ENCODE measurements at places on chromosomes 6 and 20.

DNA sequence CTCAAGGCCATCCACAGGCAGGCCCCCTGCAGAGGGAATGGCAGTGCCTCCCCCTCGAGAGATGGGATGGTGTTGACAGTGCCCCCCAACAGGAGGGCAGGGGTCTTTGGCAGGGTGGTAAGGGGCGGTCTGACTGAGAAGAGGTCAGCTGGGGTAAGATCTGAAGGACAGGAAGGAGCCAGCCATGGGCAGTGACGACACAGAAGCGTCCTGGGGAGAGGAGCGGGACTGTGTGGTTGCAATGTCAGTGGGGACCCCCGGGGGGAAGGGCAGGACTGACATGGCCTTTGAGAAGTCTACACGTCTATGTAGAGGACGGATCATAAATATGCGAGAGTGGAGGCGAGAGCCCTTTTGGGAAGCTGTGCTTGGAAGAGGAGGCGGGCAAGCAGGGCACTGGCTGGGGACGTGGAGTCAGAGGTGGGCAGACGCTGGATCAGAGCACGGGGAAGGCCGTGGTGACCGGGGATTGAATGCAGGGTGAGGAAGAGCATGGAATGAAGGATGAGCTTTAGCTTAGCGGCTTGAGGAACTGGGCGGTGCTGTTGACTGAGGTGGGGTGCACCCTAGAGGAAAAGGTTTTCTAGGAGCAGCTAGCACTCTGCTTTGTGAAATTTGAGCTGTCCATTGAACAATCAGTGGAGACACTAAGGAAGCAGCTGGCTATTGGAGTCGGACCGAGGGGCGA is 82.5 kb upstream of the AGPAT4 start:
- no peak for DNase-seq

DNA sequence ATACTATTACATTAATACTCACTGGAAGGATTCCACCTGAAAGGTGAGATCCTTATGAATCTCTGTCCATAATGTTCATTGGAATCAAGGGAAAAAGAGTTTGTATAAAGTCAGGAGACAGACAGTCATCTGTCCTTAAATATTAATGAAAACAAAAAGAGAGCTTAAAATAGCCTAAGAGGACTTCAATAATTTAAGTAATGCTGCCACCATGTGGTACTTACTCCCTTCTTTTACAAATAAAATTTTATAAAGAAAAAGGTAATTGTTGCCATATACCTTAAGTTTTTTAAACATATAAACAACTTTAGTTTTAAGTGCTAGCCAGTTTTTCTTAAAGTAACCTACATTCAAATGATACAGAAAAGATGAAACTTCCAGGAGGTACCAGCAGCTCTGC is 5.1 kb downstream of the BLOC1S5 start:
- DNase-seq = no peak

DNA sequence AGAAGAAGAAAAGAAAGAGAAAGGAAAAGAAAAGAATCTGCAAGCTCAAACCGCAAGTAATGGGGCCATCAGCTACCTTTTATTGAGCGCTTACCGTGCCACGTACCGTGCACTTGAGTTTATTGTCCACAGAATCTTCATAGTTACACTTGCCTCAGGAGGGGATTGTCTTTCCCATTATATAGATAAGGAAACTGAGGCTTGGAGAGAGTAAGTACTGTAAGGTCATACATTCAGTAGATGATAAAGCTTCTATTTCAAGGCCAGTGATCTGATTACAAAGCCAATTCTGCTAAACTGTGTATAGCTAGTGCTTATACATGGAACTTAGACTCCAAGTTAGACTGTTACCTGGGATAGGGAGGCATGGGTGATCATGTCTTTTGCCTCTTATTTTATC is 110.4 kb upstream of the IYD start:
- no peak for DNase-seq

DNA sequence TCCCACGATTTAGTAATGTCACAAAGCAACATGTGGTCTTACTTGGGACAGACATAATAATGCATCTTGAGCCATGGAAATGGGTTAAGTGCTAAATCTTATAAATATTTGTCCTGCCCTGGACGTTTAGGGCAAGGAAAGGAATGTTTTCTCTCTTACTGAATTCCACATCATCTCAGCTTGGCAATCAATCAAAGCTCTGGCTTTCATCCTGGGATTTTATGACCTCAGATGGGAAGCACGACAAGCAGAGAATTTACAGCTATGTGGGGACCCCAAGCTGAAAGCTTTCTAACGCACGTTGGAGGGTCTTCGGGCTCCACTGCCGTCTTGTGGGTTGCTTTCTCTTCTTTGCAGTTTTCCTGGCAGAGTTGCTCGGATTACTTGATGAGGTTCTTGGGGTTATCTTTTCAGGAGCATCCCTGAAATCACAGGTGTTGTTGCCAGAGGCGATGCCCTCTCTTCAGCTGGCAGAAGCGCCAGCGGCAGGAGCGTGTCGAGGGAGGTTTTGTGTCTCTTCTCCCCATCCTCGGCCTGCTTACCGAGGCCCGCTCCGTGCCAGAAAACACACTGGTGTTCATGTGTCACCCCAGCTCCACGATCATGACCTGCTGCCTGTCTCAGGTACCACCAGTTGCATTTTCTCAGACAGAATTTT is 73.4 kb upstream of the FRMD1 start:
- no peak for DNase-seq

DNA sequence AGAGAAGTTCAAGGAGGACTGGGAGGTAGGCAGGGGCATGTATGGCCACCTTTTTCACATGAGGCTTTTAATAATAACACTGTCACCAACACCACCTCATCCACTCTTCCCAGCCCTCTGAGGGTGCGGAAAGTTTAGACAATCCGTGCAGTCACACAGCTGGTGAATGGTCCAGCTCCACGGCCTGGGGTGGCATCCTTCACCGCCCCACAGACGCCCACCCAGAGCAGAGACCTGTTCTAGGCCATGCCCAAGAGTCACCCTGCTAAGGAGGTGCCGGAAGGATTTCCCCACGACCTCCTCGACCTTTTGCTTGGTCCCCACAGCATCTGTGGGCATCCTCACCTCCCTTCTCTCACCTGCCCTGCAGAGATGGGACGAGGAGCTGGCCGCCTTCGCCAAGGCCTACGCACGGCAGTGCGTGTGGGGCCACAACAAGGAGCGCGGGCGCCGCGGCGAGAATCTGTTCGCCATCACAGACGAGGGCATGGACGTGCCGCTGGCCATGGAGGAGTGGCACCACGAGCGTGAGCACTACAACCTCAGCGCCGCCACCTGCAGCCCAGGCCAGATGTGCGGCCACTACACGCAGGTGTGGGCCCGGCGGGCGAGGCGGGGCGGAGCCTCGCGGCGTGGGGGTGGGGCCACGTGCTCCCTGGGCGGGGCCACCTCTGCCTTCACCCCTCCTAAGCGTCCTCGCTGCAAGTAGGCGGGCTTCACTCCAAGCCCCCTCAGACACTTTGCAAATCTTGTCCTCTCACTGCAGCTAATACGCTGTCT is 4.4 kb downstream of the PI16 start:
- DNase-seq = no peak

- DNase-seq = peak; percentile 80
Measured at GRCh38 chr6:26183581-26184366, 96.5 kb downstream of the HFE start.

GRCh38 chr6:52736145-52736544 is 27.1 kb downstream of the GSTA2 start:
- no peak for DNase-seq

DNA sequence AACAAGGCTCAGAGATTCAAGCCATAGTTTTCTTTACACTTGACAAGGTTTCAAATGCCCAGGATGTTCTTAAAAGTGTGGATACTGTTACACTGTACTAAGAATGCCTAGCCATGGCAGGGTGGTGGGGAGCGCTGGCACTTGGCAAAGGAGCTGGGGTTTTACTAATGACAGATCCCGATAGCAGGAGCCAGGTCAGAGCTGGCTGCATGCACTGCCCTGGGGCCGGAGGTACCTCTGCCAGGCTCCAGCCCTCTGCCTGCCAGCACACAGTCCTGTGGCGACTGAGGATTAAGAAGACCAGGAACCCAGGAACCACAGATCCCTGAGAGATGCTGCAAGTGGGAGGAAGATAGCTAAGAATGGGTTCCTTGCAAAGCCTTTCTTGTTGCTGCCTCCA is 260.3 kb downstream of the ALDH8A1 start:
- DNase-seq = no peak

GRCh38 chr6:89237158-89237557 is 20.0 kb upstream of the GABRR1 start:
- DNase-seq = no peak

DNA sequence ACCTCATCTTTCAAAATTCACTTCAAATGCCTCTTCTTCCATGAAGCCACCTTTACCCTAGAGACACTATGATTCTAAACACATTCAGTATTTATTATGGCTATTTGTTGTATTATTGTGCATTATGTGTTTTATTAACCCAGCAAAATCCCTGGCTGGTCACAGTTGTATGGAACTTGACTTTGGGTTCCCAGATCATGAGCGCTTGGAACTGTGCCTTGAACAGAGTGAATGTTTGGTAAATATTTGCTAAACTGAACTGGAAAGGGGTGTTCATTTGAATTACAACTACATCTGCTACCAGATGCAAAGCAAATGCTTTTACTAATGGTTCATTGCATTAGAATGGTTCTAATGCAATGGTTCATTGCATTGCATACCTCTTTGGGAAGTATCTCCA is 259.8 kb downstream of the PKHD1 start:
- no peak for DNase-seq
